ENCODE measurements at places on chromosomes 3 and 15. TPM values are rescaled to one million over a fixed set of nuclear protein-coding genes. Genes with fewer than 3 reads are reported as not detected.

The TEX55 gene
- total RNA-seq: not detected

The BNC1 gene
- 68.3 TPM for total RNA-seq

The ASB14 gene
- not detected for total RNA-seq

The SKOR1 gene
- total RNA-seq: 0.17 TPM

The CILP gene
- not detected for total RNA-seq

- no peak for DNase-seq
These were observed 17.9 kb downstream of the FRMD5 start for GRCh38 chr15:44177139-44177538.

GRCh38 chr3:49132437-49133225 is at the start of gene LAMB2:
Gene LAMB2 (minus strand): TSS chr3:49133050. CDS start chr3:49132867, 183 bp downstream.
- peak; percentile 81 for DNase-seq

GRCh38 chr15:70128414-70129140 is 30.9 kb upstream of the TLE3 start:
- no peak for DNase-seq

- DNase-seq: no peak
These were observed 402.1 kb downstream of the PDCD6IP start for GRCh38 chr3:34200576-34200975.

DNA sequence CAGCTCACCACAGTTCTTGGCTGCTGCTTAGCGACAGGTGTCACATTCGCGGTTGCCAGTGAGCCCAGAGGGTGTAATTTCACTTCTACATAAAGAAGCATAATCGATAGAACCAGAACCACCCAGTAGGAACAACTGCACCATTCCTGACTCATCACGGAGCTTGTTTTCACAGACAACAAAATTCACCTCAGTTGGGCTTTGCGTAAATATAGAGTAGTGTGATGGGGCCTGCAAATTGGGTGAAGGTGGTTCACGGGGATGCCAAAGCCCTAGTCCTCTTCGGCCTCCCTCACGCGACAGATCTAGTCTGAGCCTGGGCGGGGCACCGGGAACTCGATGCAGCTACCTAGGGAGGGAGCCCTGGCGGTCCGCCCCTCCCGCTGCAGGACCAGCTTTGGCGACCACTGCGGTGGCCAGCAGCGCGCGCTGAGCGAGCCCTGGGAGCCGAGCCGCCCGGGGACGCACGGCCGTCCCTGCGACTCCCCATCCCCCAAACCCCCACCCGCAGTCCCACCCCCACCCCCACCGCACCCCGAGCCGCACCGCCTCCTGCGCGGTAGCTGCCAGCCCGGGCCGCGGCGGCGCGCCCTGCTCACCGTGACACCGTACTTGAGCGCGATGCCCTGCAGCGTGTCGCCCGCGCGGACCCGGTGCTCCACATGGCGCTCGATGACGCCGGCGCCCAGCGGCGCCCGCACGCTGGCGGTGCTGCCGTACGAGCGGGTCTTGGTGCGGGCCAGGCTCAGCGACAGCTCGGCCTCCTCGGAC is 519 bp downstream of the LYSMD2 start:
- DNase-seq: peak; percentile 56

GRCh38 chr3:48634661-48635221 is 520 bp downstream of the SLC26A6 start:
- peak; percentile 63 for DNase-seq

- no peak for DNase-seq
These were observed 95.5 kb upstream of the NPHP3 start for GRCh38 chr3:132817646-132818177.

DNA sequence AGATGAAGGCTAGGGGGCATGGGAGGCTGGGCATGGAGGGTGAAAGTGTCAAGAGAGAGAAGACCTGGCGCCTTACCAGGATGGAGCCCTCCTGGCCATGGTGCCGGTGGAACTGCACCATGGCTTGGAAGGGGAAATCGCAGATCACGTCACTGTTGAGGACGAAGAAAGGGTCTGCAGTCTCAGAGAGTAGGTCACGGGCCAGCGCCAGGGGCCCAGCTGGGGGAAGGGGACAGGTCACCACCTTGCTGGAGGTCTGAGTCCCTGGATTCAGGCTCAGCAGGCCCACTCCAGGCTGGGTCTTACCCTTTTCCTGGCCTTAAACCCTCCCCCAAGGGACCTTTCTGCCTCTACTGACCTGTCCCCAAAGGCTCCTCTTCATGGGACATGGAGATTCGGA is 855 bp downstream of the GMPPB start:
- DNase-seq: no peak

GRCh38 chr15:51349156-51349844 is 7.8 kb downstream of the GLDN start:
- DNase-seq: no peak

DNA sequence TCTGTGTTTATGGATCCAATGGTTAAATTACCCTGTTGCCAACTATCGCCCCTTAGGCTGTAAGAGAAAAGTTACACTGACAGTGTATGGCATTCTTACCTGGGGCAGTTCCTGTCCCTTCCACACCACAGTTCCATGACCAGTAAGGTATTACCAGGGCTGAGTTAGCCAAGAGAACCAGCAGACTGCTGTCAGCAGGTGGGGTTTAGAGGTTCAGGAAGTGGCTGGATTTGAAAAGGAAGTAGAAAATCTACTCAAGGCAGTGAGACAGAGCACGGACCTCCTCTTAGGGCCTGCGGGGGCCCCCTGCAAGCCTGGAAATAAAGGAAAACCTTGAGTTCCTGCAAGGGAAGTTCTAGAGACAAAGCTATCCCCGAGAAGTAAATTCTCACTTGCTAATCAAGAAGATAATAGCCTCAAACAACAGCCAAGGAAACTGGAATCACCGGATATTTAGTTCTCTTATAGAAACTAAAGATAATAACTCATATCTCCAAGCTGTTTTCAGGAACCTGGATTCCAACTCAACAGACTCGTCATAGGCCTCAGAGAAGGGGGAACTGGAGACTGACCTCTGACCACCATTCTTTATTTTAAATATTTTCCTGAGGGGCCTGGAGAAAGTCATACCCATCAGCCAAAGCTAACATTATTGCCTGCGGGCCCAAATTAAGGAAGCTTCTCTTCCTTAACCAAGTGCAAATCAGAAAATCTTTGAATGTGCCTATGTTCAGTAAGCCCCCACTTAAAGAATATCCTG is 161.7 kb downstream of the ANXA2 start:
- DNase-seq: no peak
